Stimulated activated CD4-positive, alpha-beta T cell treated with anti-CD3 and anti-CD28 coated beads, Interleukin-12 subunit alpha, Interleukin-12 subunit beta, amount 100 ng/mL, for 48 hours (primary cell): ENCODE measurements at places on chromosomes 16 and 17.

DNA sequence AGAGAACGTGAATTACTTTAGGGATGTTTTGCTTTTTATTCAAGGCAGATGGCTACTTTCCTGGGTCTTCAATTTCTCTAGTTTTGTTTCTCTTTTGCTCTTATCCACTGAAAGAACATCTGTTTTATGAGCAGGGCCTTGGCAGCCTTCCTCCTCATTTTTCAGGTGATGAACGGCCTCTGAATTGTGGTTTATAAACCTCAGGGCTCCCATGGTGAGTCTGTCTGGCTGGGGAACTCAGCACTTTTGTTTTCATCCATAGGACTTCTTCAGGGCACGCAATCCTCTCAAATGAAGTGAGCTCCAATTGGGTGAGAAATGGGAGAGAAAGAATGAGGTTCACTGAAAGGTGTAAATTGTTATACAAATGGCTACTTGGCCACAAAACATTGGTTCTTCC, 186.4 kb upstream of the ERCC4 start:
- DNase-seq = no peak

DNA sequence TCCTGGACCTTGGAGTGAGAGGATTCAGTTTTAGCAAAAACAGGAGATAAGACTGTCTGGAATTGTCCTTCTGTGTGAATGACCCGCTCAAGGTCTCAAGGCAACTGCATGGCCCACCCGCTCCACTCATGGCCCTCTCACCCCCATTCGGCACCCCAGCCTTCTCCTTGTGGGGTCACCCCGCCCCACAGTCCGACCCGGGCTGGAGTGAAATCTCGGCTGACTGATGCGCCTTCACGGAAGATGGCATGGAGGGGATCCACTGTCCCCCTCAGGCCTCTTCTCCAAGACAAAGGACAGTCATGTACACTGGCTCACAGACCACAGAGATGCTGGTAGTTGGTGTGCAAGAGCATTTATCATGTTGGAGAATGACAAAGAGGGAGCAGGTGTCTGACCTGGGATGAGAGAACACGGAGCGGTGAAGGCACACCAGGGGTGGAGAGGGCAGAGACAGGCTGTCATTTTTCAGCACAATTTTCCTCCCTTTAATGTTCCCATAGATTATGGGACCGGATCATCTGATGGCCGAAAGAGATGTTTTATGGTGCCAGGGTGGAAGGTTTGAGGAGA, 391.9 kb upstream of the TNRC6C start:
- no peak for DNase-seq

- DNase-seq = no peak
These were observed 21.5 kb downstream of the RGS9 start for GRCh38 chr17:65158622-65159021.

DNA sequence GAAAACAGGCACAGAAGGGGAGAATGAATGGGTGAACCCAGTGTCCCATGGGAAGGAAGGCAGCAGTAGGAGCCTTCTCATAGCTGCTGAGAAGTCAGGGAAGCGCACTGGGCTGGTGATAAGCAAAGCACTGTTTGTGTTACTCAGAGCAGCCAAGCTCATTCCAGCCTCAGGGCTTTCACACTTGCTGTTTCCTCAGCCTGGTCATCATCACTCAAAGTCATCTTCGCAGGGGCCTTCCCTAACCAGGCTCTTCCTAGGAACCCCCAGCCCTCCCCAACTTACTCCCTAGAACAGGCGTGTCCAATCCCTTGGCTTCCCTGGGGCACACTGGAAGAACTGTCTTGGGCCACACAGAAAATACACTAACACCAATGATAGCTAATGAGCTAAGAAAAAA, 32.1 kb upstream of the LONP2 start:
- DNase-seq = no peak

- DNase-seq = no peak
These were observed 419.7 kb downstream of the CNTNAP4 start for GRCh38 chr16:76696876-76697275.

GRCh38 chr16:86231321-86231995, 278.9 kb upstream of the FOXF1 start:
- DNase-seq = no peak
